ENCODE measurements at places on chromosomes 1 and 21.

GRCh38 chr1:28580722-28581530 is 11.1 kb upstream of the RAB42 start:
- no peak for DNase-seq

DNA sequence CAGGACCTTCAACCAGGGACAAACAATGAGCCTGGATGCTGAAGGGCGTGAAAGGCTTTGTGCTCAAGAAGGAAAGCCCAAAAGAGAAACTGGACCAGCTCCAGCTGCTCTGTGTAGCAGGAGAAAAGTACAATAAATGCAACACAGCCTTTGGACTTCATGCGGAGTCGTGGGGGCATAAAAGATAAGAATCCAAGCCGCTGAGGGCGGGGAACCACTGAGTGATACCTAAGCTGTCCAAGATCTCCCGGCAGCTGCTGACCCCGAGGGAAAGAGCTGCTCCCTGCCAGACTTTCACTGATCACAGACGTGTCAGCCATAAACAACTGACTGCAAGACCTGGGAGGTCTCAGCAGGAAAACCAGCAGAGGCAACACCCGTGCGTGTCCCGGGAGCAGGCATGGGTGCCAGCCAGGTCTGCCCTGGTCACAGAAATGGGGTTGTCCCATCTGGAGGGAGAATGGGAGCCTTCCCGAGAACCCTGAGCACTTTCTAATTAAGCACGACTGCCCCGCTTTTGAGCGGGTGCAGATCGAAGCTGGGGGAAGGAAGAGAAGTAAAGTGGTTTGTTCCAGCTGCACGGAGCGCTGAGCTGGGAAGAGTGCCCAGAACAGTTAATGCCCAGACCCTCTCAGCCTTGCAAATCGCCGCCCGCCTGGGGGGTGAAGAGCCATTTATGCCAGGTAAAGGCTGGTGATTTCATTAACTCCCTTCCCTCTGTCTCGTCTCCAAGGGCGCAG is 68.3 kb upstream of the TARDBP start:
- DNase-seq: peak; percentile 68

- DNase-seq: peak; percentile 75
Measured at GRCh38 chr1:63135174-63135512, 187.2 kb upstream of the FOXD3 start.

DNA sequence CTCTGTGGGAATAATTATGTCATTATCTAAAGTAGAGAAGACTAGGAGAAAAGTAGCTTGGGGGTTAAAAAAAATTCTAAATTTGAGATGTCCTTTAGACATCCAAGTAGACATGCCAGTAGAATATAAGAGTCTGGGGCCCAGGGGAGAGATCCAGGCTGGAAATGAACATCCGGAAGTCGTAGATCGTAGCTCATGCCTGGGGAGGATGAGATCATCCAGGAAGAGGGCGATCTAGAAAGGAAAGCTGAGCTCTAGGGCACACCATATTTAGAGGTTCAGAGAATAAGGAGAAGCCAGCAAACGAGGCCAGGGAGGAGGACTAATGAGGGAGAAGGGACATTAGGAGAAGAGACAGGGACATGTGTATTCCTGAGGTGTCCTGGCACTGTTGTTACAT is 12.2 kb downstream of the NGF start:
- no peak for DNase-seq

DNA sequence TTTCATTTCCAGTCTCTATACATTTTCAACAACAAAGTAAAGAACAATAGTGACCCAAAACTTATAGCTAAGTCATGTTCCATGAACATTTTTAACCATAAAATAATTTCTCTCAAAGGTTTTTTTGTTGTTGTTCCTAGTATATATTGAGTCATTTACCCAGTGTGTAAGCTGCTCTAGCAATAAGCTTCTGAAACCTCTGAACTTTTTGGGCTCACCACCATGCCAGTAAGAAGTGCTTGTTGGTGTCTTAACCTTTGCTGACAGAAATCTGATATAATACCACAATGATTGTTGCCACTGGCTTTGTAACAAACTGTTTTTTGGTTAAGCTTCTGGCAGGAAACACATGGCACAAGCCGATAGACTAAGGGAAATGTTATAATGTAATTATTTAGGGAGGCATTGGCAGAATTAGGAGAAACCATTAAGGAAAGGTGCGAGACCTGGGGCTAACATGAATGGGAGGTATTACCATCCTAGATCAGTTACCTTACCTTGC is 52.6 kb upstream of the UBE2U start:
- no peak for DNase-seq

- no peak for DNase-seq
Measured at GRCh38 chr1:107679411-107679953, 285.5 kb downstream of the VAV3 start.

DNA sequence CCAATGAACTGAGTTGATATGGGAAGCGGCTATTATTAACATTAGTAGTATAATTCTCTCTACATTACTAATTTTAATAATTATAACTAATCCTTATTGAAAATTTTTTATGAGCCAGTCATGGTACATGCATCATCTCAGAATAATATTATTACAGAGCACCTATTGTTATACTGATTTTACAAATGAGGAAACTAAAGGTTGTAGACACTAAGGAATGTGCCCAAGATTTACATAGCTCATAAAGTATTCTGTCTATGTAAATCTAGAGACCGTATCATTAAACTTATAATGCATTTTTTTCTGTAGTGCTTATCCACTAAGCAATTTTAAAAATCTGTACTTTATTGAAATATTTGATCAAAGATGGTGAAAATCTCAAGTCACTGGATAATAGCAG is 825.9 kb downstream of the PLA2G4A start:
- no peak for DNase-seq

- DNase-seq: no peak
Measured at GRCh38 chr1:247966532-247967204, 1.6 kb downstream of the OR2AK2 start.

DNA sequence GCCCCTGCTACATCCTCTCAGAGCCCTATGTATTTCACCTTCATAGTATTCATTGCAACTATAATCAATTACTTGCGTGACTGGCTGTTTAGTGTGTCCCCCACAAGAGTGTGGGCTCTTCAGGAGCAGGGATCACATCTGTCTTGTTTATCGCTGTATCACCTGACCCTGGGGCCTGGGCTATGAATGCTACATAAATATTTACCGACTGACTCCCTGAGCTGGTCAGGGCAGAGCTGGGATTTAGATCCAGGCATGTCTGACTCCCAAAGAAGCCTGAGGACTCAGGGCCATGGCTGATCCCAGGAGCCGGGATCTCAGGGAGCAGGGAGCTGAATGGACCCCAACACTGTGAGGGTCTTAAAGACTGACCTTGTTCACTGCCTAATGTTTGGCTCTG is 49.7 kb downstream of the AHDC1 start:
- DNase-seq: no peak

GRCh38 chr1:39003794-39004193 is 12.7 kb downstream of the AKIRIN1 start:
- DNase-seq: no peak

Measured in eye (tissue), 1 donor.